T-helper 2 cell (primary cell): ENCODE measurements at places on chromosomes 2 and 18.

DNA sequence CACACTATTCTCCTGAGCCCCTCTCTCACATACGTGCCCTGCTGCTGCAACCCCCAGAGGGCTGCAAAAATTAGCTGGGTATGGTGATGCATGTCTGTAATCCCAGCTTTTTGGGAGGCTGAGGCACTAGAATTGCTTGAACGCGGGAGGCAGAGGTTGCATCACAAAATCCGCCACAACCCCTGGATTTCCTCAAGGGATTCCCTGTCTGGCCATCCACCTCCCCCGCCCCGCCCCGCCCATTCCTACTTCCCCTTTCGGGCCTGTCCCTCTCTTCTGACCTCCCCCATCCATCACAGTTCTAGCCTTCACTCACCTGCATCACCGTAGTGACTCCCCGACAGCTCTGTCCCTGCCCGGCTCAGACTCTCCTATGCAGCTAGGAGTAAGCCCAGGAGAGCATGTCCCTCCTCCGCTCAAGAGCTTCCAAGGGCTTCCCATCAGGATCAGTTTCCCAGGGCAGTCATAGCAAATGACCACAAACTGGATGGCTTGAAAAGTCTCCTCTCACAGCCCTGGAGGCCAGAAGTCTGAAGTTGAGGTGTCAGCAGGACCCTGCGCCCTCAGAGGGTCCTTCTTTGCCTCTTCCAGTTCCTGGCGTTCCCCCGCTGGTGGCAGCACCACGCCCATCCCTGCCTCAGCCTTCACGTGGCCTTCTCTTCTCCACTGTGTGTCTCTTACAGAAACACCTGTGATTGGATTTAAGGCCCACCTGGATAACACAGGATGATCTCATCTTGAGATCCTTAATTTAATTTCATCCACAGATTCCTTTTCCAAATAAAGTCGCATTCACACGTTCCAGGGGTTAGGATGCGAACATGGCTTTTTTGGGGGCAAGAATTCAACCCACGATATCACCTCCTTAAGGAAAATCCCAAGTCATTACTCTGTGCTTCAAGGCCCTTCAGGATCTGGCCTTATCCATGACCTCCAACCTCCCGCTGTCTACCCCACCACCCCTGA lies 58.5 kb downstream of the HS1BP3 start:
- no peak for DNase-seq

DNA sequence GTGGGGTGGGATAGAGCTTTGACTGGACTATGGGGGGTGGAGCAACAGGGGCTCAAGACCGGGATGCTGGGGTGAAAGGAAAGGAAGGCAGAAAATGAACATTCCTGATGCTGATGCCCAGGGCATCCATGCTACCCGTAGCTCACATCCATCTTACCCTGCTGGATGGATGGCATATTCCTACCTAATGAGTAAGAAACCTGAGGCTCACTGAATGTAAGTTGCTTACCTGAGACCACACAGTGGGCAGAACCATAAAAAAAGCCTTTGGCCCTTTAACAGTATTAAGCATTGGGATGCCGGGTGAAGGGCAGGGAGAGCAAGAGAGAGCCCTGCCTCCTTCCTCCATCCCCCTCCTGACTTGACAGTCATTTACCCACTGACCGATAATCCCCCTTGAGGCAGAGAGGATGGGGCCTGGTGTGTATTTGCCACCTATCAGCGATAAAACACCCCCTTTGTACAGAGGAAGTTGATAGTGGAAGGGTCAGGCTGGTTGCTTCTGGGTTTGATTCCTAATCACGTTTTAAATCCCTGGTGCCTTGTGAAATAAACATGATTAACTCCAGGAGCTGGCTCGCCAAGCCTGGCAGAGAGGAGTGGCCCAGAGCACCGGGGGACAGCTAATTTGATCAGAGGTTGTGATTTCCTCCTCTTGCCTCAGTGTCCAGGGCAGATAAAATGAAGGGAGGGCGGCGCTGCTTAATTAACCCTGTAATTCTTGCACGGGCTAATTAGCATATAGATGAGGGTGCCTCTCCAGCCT lies 105.9 kb upstream of the HS6ST1 start:
- no peak for DNase-seq

DNA sequence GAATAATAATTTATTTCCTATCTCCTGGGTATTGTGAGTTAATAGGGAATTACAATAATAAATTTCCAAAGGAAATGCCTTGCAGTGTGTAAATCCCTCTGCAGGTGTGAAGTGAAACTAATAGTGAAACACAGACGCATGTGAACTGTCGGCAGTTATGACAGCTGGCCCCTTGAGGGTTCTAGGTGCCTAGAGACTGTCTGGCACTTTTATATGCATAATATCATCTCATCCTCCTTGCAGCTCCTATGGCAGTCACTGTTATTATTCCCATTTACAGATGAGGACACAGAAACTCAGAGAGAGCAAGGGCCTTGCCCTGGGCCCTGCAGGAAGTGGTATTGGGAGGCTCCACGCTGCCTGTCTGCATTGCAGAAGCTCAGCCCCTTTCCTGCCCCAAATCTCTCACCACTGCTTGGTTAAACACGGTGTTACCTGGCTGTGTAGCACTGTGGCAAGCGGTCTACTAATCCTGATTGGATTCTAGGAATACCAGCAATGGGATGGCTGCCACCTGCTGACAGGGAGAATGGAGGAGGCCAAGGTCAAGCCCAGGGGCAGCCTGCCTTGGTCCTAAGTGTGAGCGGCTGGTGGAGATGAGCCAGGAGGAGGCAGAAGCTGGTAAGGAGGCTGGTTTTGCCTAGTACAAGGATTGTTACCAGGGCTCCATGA lies 32.8 kb upstream of the ACKR3 start:
- DNase-seq = no peak

DNA sequence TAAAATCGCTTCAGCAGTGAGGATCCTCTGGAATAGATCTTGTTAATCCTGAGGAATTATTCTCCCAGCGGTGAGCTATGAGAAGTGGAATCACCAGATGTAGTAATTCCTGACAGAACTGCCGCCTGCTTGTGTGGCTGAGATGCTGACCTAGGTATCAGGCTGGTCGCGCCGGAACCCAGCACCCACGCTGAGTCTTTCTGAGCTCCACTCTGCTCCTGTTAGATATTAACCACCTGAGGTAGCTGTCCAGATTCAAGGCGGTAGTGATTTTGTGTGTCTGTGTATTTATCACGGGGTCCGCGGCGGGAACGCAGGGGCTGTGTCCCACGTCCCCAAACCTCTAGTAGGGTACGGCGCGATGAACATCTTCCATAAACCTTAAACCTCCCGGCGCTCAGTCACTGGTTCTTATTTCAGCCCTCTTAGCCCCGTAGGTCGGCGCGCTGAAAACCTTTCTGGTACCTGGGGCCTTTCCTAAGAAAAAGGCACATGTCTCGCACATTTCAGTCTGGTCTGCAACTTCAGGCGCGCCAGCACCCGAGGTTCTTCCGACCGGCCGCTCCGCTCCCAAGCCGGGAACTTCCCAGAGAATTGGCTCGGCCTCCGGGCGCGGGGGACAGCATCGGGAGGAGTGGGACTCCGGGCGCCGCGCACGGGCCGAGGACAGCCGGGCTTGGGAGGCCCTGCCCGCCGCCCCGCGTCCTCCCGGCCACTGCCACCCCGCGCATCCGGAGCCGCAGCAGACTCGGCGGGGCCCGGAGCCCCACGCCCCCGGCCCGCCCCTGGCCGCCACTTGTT lies 542 bp upstream of the CNNM3 start:
- no peak for DNase-seq

- DNase-seq = no peak
Observed at GRCh38 chr2:65666156-65666725, 233.8 kb upstream of the SPRED2 start.

GRCh38 chr2:239663364-239663924 lies 262.6 kb upstream of the HDAC4 start:
- DNase-seq = no peak

DNA sequence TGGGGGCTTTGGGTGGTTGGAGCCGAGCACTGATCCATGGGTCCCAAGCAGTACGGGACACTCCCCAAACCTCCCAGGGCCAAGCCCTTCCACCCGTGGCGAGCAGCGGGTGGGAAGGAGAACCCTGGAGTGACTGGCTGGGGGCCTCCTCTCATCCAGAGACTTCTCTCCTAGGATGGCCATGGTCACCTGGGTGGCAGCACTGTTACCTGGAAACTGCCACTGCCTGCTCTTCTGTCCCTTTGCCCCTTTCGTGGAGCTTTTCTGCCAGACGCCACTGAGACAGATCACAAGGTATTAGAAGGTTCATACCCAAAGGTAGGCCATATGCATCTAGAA lies 26.9 kb downstream of the CENPO start:
- DNase-seq = no peak

DNA sequence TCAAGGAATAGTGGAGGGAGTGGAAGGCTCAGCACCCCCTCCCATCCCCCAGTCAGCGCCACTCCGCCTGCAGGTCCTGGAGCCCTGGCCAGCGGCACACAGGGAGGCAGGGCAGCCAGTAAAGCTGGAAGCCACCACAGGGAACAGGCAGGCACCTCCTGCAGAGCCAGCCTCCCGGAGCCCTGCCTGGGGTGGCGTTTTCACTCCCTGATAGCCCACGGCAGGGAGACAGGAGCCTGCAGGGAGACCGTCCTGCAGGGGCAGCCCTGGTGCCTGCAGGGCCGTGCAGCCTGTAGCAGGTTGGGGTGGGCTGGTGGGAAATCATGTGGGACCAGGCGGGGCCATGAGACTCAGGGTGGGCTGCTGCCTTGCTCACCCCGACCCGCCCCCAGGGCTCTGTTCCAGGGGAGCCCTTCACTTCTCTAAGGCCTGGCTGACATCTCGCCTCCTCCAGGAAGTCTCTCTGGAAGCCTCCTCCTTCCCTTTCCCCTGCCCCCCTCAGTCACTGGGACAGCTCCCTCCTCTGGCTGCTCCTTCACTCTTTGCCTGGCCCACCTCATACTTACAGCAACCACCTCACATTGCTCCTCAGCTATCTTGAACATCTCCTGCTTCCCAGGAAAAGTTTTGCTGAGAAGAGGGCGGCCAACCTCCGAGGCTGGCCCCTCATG lies 221.0 kb downstream of the GLI2 start:
- DNase-seq = no peak

- DNase-seq = no peak
Observed at GRCh38 chr2:190634381-190634780, 14.5 kb upstream of the NAB1 start.

GRCh38 chr2:201191132-201191875 lies 8.4 kb downstream of the CASP10 start:
- DNase-seq = no peak

DNA sequence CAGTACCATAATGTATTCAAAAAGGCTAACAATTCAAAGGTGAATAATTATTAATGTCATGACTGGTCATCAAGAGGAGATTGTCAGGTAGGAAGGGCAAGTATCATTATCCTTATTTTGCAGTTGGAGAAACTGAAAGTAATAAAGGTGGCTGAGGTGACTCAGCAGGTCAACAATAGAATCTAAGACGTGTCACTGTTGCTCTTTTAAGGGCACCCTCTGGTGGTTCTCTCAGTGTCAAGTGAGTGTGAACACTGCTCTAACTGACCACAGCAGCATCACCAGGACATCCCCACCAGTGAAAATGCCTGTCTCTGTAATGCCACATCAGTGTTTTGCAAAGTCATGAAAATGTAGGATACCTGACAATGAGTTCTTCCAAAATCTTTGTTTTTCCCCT lies 69.7 kb downstream of the DCC start:
- no peak for DNase-seq

DNA sequence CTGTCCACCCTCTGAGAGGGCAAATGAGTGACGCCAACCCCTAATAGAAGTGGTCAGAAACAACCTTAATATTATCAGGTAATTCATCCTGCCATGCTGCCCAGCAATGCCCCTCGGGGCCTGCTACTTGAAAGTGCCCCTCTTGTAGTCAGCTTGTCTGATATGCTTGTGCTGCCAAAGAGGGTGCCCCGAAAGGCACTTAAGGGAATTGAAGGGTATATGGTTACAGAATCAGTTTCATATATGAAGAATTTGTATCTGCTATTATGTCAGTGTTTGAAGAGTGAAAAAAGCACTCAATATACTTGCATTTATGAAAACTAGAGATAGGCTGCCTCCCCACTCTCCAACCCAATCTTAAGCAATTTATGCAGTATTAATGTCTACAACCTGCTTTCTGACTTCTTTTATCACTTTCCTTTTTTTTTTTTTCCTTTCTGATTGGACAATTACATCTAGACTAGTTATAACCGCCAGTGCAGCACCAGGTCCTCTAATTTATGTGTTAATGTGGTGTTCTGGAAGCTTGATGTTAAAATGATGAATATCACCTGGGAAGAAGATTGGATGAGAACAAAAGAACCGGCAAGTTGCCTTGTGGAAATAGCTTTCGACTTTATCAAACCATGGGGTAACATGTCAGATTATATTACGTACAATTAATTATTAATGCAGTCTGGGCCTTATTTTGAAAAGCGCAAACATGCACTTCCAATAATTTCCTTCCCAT lies 646.9 kb upstream of the ACVR2A start:
- DNase-seq = no peak

DNA sequence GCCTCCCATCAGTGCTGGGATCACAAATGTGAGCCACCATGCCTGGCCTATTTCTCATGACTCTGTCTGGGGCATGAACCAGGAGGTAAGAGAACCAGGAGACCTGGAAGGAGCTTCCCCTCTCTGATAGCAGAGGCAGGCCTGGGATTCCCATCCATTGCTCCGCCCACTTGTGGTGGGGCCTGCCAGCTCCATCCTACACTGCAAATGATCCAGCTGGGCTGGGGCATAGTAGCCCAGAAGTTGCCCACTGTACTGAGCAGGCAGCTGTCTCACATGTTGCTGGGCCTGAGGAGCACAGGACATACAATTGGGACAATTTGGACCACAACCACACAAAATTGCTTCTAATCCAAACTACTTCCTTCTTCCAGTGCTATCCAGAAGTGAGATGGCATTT lies 91.0 kb downstream of the MARCHF4 start:
- no peak for DNase-seq

- no peak for DNase-seq
Observed at GRCh38 chr2:31003749-31004148, 134.5 kb downstream of the GALNT14 start.

DNA sequence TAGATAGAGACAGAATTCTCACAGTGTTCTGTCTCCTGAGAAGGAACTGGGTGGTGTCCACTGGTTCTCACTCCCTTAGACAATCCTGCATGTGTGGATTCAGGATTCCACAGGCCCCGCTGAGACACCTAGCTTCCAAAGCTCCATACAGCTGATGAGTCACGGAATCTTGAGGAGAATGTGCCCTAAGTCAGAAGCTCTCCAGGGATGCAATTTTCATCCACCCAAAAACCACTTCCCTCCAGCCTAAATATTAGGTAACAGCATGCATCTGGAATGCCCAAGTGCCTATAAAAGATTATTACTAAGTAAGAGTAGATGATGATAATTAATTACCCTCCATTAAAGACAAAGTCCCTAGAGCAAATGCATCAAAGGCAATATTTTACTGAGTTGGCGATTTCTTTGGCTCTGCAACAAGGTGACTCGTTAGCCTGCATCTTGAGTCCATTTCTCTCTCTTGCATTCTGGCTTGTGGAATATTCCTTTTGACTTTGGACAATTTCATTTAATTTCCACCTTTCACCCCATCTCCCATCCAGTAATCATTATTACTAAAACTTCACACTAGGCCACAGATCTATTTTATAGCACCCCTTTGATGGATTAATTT lies 475.1 kb downstream of the TNS1 start:
- no peak for DNase-seq
